Lower lobe of right lung (tissue), 2 donors: ENCODE measurements at places on chromosomes 12 and 14. TPM values are rescaled to one million over a fixed set of nuclear protein-coding genes. Genes with fewer than 3 reads are reported as not detected.

KRT73 gene
- total RNA-seq, result not detected

DNA sequence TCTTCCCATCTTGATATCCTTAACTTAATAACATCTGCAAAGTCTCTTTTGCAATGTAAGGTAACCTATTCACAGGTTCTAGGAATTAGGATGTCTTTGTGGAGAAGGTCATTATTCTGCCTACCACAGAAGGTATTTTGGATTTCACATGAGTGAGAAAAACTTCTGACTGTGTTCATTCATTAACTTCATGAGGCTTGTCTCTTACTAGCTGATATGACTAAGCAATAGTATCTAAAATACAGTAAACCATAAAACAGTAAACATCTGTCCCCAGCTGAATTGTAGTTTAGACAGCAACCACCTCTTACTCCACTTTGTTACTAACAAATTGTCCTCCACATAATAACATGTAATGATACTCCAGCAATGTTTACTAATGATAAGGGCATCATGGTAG lies 198.1 kb downstream of the SEC23A start:
- no peaks in the 10 kb centered on the region for H3K36me3 ChIP-seq
- no peaks in the 10 kb centered on the region for H3K4me1 ChIP-seq
- H3K27me3 ChIP-seq, result no peaks in the 10 kb centered on the region
- no peak for DNase-seq
- H3K27ac ChIP-seq, result no peak overlapping the region

DNA sequence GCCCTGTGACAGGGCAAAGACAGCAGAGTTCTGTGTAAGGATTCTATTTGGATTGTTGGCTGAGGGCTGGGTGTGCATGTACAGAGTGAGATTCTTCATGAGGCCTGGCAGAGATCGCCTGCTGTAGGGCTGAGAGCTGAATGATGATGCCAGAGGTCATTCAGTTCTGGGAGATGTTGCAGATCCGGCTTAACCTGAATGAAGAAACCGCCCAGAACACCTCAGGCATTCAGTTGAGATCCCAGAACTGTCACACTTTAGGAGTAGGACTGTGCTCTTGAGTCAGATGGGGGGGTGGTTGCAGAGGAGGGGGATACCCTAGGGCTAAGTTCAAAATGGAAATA lies 5.8 kb upstream of the EVL start:
- no peak overlapping the region for H3K27ac ChIP-seq
- peaks cover 20% of the 10 kb centered on the region for H3K4me1 ChIP-seq
- no peaks in the 10 kb centered on the region for H3K36me3 ChIP-seq
- H3K27me3 ChIP-seq, result no peaks in the 10 kb centered on the region

CCDC184 gene
- 1.0 TPM for total RNA-seq

C12orf50 gene
- not detected for total RNA-seq
